Chondrocyte (in vitro differentiated cells): ENCODE measurements at places on chromosomes 2 and 18. TPM values are rescaled to one million over a fixed set of nuclear protein-coding genes. Genes with fewer than 3 reads are reported as not detected.

The ZNG1B gene
- total RNA-seq = 27.9 to 36.1 TPM (median 29.9 TPM) in 3 replicates

The AFTPH gene
- total RNA-seq = 14.0 to 17.3 TPM (median 17.0 TPM) in 3 replicates

The ABCG8 gene
- total RNA-seq = not detected in 3 replicates

The KCNIP3 gene
- total RNA-seq = 3.1 to 6.0 TPM (median 5.9 TPM) in 3 replicates

The ROCK2 gene
- 48.6 to 62.3 TPM (median 61.4 TPM) in 3 replicates for total RNA-seq

The ZAP70 gene
- total RNA-seq = 0.37 to 0.41 TPM in 2 of 3 replicates, not detected in the other

The GAREM1 gene
- total RNA-seq = 6.2 to 7.7 TPM (median 6.3 TPM) in 3 replicates

The CROCC2 gene
- total RNA-seq = not detected in 3 replicates

The XDH gene
- total RNA-seq = 0.12 to 0.23 TPM (median 0.17 TPM) in 3 replicates

The FNDC4 gene
- total RNA-seq = 8.6 to 17.7 TPM (median 17.4 TPM) in 3 replicates

The TFPI gene
- 116 to 173 TPM (median 161 TPM) in 3 replicates for total RNA-seq

The MYO7B gene
- total RNA-seq = 0.02 to 0.31 TPM in 2 of 3 replicates, not detected in the other

The ST6GAL2 gene
- 144 to 319 TPM (median 144 TPM) in 3 replicates for total RNA-seq

The MOCOS gene
- 6.7 to 15.7 TPM (median 13.2 TPM) in 3 replicates for total RNA-seq

The NHEJ1 gene
- 7.3 to 13.3 TPM (median 12.7 TPM) in 3 replicates for total RNA-seq

The UGT1A10 gene
- total RNA-seq = not detected in 3 replicates

The ANKRD30BL gene
- total RNA-seq = not detected in 3 replicates

The OR6B2 gene
- not detected in 3 replicates for total RNA-seq

The MC5R gene
- not detected in 3 replicates for total RNA-seq

The HOXD4 gene
- not detected in 3 replicates for total RNA-seq

The CASP10 gene
- total RNA-seq = 0.05 to 0.15 TPM in 2 of 3 replicates, not detected in the other

The VAMP5 gene
- total RNA-seq = 1.8 to 2.4 TPM in 2 of 3 replicates, not detected in the other

The CRACDL gene
- 17.0 to 50.4 TPM (median 19.9 TPM) in 3 replicates for total RNA-seq

The SIX2 gene
- total RNA-seq = 35.0 to 93.2 TPM (median 35.1 TPM) in 3 replicates

The RRM2 gene
- 25.7 to 48.3 TPM (median 26.0 TPM) in 3 replicates for total RNA-seq

The NAPG gene
- total RNA-seq = 32.0 to 49.0 TPM (median 34.7 TPM) in 3 replicates

The ZNF385B gene
- 0.25 to 0.56 TPM (median 0.41 TPM) in 3 replicates for total RNA-seq

The ARHGAP15 gene
- 0.36 to 0.42 TPM in 2 of 3 replicates, not detected in the other for total RNA-seq

The C1QL2 gene
- not detected in 3 replicates for total RNA-seq

The CBLN2 gene
- total RNA-seq = 3.5 to 3.7 TPM in 2 of 3 replicates, not detected in the other

The VWC2L gene
- total RNA-seq = not detected in 3 replicates

The ACMSD gene
- not detected in 3 replicates for total RNA-seq
